ENCODE measurements at places on chromosomes 4 and X.
A peak's percentile ranks its signal among the peaks of the same experiment; 100 is the strongest.

DNA sequence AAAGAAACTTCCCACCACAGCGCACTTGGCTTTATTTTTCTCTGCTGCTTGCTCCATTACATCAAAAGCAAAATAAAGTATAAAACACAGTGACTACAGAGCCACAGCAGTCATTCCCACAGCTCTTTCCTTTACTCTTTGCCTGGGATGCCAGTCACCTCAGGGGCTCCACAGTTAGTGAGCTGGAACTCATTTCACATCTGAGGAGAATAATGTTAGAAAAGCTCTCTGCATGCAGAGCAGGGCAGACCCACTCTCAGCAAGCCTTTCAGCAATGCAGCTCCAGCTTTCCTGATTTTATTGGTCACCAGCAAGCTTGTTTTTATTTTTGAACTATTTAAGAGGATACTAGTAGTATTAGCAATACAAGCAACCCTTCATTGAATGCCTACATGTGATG, 13.8 kb downstream of the GRXCR1 start:
- DNase-seq = no peak

- DNase-seq = no peak
These were observed 15.5 kb upstream of the GPR82 start for GRCh38 chrX:41708486-41708885.

DNA sequence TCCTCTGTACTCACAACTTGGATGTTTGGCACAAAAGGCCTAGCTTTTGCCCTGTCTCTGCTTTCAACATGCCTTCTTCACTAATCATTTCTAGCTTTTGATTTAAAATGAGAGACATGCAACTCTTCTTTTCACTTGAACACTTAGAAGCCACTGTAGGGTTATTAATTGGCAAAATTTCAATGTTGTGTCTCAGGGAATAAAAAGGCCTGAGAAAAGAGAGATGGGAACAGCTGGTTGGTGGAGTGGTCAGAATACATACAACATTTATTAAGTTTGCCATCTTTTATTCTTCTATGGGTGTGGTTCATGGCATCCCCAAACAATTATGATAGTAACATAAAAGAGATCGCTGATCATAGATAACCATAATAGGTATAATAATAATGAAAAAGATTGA, 114.3 kb downstream of the FBXW7 start:
- no peak for DNase-seq

DNA sequence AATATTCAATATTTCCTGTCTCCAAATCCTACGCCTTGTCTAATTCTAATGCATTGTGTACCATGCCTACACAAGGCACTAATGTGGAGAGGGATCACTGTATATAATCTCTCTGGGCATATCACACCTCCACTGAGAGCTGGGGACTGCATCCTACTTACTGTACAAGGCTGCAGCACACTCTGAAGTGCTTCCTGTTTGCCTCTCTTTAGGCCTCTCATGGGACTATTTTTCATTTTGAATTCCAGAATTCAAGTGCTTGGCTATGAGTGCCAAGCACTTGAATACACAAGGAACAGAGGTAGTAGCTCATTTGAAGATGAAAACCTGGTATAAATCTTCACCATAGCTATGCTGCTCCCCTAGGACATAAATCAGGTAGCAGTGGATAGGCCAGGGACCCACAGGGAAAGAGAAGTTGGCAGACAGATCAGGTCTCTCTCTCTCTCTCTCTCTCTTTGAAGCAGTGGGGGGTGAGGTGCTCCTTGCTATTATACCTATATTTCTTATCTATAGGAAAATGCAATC, 229.7 kb upstream of the MBNL3 start:
- DNase-seq = no peak

- peak; percentile 23 for DNase-seq
These were observed 176.2 kb upstream of the CXorf66 start for GRCh38 chrX:140141444-140142029.

GRCh38 chrX:39946822-39947221, 150.9 kb downstream of the BCOR start:
- DNase-seq = no peak

DNA sequence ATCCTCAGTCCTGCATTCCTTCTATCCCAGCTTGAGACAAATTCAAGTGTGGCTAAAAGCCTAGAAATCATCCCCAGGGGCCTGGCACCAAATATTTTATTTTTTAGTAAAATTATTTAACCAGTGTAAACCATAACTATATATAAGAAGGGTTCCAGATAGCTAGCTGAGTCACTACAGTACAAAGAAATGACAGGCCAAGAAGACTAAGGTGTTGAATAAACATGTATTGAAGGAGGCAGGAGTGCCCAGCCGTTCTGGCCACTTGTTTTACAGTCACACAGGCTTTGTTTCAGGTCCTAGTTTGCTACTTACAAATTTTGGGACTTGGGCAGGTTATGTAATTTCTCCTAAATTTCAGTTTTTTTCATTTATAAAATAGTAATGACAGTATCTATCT, 225.9 kb upstream of the PITX2 start:
- no peak for DNase-seq

- no peak for DNase-seq
These were observed 229.6 kb downstream of the UNC5C start for GRCh38 chr4:95319169-95319568.

DNA sequence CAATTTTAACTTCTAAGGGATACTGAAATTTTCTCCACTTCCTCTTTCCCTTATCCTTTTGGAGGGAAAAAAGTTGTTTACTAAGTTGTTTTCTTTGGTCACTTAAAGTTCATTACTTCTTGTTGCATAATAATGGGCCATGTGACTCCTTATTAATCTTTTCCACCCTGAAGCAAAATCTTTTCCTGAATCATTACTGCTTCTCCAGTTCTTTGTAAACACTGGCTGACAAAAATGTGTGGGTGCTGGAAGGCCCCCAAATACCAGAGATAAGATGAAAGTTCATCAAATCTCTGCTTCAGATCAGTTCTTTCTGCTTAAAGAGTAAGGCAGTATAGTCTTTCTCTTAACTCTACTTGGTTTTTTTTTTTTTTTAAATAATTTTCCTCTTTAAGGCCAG, 108.9 kb upstream of the NHS start:
- DNase-seq = no peak

DNA sequence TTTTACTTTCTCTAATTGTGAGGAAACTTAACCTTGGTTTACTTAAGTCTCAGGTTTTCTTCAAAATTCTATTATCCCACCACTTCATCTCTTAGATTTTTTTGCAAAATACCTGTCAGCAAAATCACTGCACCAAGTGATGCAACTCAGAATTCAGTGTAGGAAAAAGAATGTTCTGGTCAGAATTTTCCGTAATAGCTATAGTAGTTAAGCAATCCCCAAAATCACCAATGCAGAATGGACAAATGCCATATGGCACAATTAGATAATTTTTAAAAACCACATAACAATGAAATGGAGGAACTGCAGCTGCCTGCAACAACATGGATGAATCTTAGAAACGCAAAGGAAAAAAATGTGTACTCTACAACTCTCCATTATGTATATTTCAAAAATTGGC, 373.1 kb downstream of the NAF1 start:
- no peak for DNase-seq

DNA sequence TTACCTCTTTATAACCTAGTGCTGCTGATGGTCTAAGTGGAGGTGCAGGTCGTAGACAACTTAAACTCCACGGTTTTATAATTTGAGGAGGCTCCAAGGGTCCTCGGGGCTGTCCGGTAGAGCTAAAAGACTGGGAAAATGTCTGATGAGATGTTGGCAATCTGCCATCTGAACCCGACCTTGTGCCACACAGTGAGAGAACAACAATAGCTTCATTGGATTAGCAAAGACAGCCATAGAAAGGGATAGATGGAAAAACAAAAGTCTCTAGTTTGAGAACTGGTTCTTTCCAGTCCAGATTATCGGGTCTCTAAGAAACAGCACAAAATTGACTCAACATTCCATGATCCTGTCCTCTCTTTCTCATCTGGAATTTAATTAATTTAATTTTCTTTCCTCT, 31.6 kb downstream of the CD40LG start:
- DNase-seq = no peak

DNA sequence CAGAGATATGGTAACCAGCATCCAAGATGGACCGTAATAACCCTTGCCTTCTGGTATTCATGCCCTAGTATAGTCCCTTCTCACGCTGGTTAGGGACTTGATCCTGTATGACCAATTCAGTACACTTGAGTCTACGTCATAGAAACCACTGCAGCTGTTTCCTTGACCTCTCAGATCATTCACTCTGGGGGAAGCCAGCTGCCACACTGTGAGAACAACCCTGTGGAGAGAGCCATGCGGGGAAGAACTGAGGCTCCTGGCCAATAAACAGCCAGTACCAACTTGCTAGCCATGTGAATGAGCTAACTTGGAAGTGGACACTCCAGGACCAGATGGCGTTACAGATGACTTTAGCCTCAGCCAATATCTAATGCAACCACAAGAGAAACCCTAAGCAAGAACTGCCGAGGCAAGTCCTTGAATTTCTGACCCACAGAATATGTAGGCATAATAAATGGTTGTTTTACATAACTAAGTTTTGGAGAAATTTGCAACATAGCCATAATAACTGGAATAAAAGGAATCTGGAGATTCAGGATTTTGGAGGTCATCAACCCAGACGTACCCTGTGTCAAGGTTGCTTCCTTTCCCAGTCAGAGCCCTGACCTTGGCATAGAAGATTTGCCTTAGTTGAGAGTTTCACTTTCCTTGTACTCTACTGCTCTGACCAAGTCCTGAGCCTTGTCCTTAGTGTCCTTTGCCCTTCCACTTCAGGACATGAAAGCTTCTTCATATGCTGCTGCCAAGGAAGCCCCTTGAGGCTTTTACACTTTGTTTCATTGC, 87.3 kb upstream of the ZNF81 start:
- DNase-seq = no peak

DNA sequence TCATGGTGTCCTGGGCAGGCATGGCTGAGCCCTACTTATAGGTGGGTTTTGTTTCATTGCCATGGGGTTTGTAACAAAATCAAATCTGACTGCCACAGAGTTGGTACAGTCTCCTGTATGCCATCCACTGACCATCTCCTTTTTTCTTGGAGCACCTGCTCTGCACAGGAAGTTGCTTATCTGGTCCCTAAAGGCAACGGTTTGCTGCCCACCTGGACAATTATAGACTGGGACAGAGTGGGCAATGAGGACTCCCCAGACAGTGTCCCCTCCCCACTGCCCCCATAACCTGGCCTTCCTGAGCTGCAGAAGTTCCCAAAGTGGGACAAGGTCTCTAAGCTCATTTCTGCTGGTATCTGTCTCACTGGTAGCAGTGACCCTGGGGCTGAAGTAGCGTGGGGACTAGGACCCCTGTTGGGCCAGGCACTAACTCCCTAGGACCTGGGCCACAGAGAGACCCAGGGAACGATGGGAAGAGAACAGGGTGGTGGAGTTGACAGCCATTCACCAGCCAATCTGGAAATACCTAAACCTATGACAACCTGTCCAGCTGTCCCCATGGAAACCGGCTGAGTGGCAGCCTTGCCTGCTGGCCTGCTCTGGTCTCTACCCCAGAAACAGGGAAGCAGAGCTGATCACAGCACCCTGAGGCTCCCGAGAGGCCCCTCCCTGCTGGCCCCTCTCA, 64.7 kb downstream of the WFS1 start:
- no peak for DNase-seq

Measured in NCI-H2107 (cell line).